Suprapubic skin (tissue), 4 donors: ENCODE measurements at places on chromosomes 7 and 10.

- DNase-seq = no peak
Measured at GRCh38 chr10:103463499-103463898, 4.8 kb upstream of the CALHM1 start.

DNA sequence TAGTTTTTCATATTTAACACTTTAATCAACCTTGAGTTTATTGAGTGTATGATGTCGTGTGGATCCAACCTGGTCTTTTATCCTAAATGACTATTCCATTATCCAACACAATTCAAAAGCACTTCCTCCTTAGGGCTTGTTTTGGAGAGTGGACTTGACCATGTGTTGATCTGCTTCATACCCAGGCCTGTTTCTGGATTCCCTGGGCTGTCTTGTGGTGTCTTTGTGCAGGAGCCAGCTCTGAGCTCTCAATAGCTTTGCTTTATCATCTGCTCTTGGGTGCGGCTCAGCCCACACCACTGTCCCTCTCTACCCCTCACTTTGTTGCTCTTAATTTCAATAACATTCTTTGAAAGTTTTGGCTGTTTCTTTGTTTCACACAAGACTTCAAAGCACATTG, 70.9 kb upstream of the CHST15 start:
- DNase-seq = no peak

DNA sequence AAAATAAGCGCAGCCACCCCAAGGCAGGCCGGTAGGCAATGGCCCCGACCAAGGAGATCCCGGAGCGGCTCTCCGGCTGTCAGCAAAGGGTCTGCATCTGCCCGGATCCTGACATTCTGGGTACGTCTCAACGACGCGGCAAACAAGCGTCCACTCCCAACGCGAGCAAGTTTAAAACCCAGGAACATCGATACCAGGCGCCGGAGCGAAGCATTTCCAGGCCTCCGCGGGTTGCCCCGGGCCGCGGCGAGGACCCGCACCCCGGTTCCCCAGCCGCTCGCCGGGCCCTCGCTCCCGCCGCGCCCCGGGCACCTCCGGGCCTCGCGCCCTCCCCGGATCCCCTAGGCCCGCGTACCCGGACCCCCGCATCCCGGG, 453 bp downstream of the URGCP start:
- DNase-seq = no peak

DNA sequence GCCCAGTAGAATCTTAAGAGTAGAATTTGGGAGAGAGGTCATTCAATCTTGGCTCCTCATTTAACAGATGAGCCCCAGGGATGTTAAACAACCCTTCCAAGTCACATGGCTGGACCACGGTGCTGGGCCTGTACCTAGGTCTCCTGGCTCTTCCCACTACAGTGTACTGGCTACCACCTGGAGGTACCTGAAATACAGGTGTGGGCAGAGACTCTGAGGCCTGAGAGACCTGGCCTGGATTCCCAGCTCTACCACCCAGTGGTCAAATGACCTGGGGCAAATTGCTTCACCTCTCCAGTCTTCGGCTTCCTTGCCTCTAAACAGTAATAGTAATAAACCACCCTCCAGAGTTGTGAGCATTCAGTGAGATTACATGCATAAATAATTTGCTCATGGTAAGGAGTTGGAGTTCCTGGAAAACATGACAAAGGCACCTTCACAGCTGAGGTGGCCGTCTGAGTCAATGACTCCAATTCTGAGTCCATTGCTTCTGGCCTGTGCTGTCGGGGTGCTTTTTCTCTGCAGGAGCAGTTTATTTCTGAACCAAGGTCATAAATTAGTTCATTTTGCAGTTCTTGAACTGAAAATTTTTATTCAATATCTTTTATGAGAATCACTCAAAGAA, 2.7 kb downstream of the GOT1 start:
- no peak for DNase-seq

DNA sequence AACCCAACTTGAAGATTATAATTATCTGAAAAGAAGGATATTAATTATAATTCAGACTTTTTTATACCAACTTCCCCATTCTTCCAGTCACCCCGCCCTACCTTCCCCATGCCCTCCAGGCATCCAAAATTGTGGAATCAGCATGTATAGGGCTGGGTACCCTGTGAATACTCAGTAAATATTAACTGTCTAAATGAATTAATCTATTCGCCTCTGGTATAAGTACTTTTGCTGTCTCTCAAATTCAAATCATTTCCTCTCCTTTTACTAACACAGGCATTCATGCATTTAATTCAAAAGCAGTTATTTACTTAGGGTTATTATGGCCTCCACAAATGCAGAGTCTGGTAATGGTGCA, 26.5 kb upstream of the GOT1 start:
- DNase-seq = no peak

- DNase-seq = no peak
Measured at GRCh38 chr7:146375170-146375569, 258.6 kb downstream of the CNTNAP2 start.

DNA sequence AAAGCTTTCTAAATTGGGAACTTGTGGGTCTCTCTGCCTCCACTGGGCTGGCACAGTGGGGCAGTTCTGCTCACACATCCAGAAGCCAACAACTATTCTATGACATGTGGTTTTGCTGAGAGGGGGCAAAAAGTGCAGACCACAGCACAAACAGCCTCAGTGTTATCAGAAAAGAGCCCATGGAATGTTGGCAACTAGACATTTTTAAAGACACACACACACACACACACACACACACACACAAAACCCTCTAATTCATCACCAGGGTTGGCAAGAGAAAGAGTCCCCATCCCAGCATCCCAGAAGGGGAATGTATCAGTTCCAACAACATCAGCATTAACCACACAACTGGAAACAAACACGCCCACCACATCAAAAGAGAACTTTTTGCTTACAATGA, 117.1 kb downstream of the FGFR2 start:
- no peak for DNase-seq

- DNase-seq = no peak
Measured at GRCh38 chr10:96878057-96878456, 46.0 kb downstream of the LCOR start.

DNA sequence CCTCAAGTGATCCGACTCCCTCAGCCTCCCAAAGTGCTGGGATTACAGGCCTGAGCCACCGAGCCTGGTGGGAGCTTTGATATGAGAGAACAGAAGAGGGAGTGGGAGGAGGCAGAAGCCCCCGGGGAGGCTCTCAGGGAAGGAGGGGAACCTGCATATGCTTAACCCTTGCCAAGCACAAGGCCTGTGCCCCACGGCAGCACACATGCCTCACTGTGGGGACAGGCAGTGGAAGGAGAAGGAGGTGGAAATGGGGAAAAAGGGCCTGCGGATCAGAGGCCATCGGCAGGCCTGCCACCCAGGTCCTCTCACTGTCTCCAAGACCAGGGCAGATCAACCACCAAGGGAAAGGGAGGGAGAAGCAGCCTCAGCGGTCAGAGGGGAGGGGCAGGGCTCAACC, 7.2 kb upstream of the GRID1 start:
- DNase-seq = peak; percentile 47

GRCh38 chr7:116545411-116545993, 20.7 kb downstream of the CAV1 start:
- DNase-seq = no peak

- DNase-seq = no peak
Measured at GRCh38 chr7:115229401-115230105, 307.7 kb downstream of the MDFIC start.

DNA sequence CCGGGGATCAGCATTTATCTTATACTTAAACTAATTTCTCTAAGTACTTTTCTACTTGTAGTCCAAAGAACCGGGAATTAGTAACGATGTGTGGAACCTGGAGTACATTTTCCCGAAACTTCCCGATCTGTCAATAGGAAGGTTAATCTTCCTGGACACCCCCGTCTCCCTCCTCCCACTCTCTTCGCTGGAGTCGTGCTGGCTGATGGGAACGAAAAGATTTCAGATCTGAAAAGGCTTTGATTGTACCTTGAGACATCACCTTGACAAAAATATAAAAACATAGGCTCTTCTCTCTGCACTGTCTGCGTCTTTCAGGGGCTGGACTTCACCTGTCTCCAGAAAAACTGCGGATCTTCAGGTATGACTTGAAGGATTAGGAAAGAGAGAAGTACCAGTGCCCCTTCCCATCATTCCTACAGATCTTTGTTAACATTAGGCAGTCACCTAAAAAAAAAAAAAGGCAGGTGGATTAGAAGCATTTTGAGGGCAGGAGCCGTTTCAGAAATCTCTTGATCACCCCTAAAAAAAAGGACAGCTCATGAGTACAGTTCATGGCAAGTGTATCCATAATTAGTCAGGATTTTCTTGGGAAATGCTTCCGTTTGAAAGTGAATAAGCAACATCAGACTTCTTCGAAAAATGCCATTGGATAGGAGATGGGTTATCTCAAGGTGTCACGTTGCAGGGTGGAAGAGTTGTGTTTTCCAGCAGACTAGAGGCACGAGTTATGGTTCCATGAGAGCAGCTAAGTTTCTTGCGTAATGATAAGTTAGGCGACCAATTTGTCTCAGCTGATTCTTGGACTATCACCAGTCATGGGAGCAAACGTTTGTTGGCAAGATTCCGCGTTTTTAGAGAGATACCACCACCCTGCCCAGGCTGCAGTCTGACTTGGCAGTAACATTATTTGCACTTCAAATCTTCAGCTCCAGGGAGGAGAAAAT, 7.8 kb upstream of the BAMBI start:
- no peak for DNase-seq

- DNase-seq = no peak
Measured at GRCh38 chr10:34236931-34237330, 578.2 kb downstream of the PARD3 start.

DNA sequence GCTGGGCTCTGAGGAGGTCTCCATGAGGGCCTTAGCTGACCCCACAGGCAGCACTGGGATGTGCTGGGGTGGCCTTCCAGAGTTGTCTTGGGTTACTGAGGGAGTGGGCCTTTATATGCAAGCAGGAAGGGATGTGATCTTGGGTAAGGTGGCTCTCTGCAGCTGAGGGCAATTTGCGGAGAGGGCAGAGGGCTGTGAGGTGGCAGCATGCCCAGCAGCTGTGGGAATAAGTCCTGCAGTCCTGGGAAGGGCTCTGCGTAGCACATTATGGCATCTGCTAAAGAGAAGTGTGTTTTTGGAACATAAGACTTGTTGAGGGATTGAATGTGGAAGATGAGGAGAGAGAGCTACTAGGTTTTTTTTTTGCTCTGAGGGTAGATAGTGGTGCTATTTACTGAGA, 99.6 kb upstream of the KMT2E start:
- DNase-seq = no peak

- DNase-seq = no peak
Measured at GRCh38 chr7:16668978-16669377, 23.0 kb downstream of the BZW2 start.

GRCh38 chr10:46169736-46170135, 117.1 kb upstream of the ANTXRL start:
- DNase-seq = no peak

DNA sequence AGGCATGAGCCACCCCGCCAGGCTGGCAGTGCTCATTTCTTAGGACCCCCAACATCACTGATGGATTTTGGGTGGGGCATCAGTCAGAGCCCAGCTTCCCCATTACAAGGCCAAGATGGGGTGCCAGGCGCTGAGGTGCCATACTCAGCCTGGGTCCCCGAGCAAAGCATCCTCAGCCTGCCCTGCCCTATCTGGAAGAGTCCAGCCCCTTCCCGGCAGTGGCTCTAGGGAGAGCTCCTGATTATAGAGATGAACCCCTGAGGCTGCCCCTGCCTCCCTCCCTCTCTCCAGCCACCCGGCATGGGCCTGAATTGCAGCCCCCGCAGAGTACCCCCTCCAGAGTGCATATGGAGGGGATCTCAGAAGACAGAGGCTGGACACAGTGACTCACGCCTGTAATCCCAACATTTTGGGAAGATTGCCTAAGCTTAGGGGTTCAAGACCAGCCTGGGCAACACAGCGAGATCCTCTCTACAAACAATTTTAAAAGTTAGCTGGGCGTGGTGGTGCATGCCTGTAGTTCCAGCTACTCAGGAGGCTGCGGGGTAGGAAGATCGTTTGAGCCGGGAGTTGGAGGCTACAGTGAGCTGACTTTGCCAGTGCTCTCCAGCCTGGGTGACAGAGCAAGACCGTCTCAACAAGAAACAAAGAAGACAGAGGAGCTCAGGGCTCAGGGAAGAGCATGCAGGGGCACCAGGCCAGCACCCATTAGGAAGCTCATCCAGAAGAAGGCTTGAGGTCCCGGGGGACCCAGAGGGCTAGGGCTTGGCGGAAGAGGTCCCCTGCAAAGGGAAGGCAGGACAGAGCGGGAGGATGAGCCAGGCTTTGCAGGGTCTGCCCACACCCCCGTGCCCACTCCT, 13.3 kb downstream of the LAT2 start:
- no peak for DNase-seq

GRCh38 chr10:26483554-26483953, 45.4 kb downstream of the APBB1IP start:
- DNase-seq = no peak

DNA sequence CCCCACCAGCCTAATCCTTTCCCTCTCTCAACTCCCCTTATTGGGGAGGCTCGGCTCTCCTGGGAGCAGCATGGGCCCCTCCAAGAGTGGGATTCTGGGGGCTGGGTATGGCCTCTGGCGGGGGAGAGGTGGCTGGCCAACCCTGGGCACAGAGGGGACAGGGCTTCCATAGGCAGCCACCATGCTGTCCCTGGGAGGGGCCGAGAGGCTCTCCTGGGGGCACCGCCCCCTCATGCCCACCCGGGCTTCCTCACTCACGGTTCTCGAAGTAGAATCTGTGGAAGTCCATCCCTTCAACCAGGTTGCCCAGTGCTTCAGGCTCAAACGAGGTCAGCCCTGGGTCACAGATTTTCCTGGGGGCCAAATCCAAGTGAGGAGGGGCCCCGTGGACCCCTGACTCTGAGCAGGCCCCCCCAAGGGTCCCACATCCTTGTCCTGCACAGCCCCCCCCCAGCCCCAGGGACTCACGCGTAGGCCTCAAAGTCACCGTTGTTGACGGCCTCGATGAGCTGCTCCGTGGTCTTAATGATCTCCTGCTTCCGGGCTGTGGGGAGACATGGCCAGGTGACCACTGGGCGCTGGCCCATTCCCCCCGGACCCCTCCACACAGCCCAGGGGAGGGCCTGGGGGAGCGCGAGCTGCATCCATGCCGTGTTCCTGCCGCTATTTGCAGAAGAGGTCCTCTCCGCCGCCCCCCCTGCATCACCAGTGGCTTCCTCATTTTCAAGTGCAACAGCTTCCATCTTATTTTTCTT, 19.8 kb downstream of the YKT6 start:
- DNase-seq = no peak

GRCh38 chr7:154677454-154677853, 325.5 kb downstream of the PAXIP1 start:
- DNase-seq = no peak

GRCh38 chr7:49376817-49377375, 396.5 kb upstream of the VWC2 start:
- no peak for DNase-seq
